ENCODE measurements at places on chromosomes 11 and 22.

DNA sequence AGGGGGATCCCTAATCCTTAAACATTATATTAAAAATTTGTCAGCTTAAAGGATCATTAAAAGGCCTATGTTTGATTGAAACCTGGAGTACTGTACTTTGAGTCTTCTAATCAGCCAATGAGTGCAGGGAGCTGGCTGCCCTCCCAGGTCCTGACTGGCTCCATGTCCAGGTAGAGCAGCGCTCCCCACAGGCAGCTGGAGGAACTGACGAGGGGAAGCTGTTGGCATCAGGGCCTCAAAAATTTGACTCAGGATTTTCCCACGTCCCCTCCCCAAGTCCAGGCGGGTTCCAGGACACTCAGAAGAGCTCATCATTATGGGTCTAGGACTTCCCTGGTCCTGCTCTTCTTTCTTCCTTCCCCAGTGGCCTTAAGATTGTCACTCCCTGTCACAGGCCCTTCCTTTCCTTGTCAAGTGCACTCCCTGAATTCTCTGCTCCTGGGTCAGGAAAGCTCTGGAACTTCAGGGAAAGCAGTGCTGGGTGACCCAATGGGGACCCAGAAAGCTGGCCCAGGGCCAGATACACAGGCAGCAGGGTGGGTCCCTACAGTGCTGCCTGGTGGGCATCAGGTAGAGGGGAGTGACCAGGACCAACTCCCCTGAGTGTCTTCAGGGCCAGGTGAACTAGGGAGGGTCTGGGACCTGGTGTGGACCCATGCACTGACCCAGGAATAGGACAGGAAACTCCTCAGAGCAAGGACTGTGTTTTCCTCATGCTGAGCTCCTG, 65.5 kb downstream of the GGTLC2 start:
- no peak for DNase-seq

DNA sequence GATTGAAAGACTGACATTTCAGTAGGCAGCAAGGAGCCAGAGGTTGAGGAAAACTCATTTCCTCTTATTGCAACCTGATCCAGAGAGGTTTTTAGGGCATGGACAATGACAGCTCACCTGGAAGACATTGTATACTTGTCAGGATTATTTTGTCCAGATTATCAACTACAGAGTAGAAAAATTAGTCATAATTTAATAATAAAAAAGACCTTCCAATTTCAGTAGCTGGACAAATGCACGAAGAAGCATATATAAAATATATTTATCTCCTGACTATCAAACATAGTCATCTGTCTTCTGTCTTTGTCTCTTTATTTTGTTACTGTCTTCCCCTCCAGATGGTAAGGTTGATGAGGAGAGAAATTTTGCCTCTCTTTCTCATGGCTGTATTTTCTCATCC, 330.6 kb upstream of the RAG2 start:
- DNase-seq, result no peak

- no peak for DNase-seq
These were observed 208.7 kb downstream of the DSCAML1 start for GRCh38 chr11:117588166-117588810.

GRCh38 chr11:18088366-18088765, 17.5 kb downstream of the SAAL1 start:
- DNase-seq, result no peak

- DNase-seq, result no peak
These were observed 528.1 kb downstream of the MN1 start for GRCh38 chr22:27273436-27273835.

DNA sequence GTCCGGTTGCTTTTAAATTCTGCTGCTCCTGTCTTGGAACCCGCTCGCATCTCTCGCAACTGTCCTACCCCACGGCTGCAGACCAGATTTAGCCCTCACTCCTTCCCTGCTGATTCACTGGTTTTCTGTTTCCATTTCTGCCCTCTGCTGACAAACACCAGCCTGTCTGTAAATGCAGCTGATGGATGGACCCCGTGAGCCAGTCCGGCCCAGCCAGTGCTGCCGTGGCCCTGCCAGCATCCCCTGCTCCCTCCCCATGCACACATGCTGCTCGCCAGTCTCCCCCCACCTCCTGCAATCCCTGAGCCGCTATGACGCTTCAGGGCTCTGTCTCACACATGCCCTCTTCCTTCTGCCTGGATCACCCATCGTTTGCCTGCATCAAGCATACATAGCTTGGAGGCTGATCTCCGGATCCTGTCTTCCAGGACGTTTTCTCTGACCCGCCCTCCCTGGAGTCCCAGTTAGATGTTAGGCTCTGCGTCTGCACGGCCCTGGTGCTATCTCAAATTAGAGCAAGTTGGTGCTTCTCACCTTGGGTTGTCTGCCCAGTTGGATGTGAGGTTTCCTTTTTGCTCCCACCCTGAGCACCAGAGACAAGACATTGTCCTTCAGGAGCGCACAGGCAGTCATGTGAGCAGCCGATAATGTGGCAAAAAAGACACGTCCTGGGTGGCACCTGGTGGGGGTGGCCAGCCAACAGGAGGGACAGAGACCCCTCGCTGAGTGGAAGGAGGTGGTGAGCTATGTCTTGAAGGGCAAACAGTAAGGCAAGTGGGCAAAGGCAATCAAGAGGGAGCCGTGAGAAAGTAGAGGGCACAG, 4.3 kb upstream of the ACR start:
- no peak for DNase-seq

DNA sequence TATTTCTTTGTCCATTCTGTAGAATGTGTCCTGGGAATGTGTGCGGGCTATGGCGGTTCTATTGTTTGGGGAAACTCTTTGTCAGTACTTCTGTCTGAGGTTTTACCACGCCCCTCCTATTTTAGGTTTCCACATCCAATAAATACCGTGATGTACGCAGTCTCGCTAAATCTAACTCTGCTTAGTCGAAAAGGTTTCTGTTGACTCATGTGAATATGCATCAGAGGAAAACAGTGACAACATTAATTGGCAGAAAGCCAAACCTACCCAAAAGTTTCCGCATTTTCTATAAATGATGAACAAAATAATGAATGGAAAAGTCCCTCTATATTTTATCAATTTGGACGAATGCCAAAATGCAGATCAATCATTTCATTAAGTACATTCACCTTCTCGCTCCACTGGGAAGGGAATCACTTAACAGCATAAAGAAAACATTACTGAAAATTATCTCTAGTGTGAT, 143.4 kb downstream of the MAML2 start:
- DNase-seq, result no peak

All from NCI-H187 (cell line).